K562 (cell line): ENCODE measurements at places on chromosomes 16 and 17.

GRCh38 chr17:61784510-61784909, 78.8 kb downstream of the BRIP1 start:
- DNase-seq = no peak

DNA sequence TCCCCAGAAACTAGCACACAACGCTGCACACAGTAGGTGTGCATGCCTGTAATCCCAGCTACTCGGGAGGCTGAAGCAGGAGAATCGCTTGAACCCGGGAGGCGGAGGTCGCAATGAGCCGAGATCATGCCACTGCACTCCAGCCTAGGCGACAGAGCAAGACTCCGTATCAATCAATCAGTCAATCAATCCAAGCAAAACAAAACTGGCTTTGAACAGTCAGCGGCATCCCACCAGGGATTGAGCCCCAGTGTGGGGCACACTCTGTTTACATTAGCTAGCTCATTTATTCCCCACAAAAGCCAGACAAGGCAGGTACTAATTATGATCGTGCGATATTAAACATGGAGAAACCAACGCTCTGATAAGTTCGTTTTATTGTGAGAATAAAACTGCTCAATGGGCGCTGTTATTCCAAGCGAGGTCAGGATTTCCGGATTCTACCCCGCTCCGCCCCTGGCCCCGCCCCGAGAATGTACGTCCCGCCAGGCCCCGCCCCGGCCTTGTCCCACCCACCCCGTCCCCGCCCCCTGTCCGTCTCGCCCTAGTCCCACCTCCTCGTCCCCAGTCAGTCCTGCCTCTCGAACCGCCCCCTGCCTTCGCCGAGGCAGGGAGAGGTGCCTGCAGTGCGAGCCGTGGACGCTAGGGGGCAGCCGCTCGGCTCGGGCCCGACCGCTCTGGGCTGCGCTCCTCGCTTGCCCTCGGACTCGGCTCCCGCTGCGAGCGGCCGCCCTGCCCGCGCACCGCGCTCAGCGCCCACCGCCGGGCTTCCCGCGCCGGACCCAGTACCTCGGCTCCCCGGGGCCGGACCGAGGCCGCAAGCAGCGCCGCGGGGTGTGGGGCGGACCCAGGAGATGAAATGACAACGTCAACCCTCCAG, at the start of gene VPS4A:
TSS of gene VPS4A (plus strand) at position 698 of the 880 bp plus-strand sequence. CDS start at position 860, 162 bp downstream.
- peak; percentile 99 for DNase-seq

DNA sequence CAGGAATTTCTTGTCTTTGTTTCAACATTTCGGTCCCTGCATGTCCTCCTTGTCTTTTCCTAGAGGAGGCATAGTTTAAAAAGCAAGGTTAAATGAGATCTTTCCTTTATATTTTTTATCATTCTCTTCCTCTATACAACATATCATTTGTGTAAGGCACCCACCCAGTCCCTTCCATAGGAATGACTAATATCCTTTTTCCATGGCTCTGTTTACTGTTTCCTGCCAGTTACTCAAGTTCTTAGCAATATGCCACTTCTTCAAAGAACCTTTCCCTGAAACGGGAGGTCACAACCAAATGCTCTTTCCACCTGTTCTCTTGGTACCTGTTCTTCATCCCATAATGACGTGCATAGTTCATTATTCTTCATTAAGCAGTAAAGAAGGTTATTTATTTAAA, 1237.1 kb upstream of the GOT2 start:
- no peak for DNase-seq

DNA sequence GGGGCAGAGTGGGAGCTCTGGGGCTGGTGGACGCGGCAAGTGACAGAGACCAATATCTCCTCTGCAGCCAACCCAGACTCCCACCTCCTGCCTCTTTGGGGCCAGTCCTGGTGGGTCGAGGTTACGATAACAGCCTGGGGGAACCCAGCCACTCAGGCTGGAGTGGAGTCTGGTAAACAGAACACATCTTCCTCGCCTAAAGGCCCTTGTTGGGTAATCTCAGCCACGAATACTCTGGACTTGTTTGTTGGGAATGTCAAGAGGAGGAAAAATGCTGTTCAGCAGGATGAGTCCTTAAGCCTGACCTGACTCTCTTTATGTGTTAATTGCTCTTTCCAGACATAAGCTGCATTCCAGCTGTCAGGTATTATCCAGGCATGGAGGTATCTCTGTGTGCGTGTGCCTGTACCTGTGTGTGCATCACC, 8.0 kb upstream of the SPNS2 start:
- DNase-seq = no peak

DNA sequence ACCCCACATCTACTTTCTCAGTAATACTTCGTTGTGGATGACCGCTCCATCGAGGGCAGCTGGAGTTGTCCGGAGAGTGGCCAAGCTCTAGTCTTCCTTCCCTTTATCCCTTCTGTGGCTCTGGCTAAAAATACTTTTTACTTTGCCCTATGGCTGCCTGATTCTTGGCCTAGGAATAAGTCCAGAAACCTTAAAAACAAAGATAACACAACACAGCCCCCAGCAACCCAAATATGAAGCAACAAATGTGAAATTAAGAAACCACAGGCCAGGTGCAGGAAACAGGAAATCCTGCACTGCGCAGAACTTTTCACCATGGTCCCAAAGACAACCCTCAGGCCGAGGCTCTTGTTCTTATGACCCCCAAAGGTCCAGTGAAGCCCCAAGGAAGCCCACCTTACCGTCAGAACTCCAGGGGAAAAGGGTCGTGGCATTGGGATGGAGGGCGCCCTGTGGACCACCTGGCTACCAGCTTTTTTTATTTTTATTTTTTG, 26.0 kb downstream of the TK2 start:
- DNase-seq = no peak

DNA sequence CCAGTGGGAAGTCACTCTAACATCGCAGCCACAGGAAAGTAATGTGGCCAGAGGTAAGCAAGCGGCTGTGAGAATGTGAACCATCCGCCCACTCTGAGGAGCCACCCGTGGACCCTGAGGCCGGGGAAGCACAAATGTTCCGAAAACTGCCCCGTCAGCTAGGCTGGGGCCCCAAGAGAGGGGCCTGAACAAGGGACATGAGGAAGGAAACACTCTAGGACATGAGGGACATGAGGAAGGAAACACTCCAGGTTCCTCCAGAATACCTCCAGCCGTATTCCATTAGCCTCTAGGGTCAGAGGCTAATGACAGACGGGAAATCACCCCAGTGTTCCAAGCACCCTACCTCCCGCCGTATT, 317 bp downstream of the TEFM start:
- no peak for DNase-seq

DNA sequence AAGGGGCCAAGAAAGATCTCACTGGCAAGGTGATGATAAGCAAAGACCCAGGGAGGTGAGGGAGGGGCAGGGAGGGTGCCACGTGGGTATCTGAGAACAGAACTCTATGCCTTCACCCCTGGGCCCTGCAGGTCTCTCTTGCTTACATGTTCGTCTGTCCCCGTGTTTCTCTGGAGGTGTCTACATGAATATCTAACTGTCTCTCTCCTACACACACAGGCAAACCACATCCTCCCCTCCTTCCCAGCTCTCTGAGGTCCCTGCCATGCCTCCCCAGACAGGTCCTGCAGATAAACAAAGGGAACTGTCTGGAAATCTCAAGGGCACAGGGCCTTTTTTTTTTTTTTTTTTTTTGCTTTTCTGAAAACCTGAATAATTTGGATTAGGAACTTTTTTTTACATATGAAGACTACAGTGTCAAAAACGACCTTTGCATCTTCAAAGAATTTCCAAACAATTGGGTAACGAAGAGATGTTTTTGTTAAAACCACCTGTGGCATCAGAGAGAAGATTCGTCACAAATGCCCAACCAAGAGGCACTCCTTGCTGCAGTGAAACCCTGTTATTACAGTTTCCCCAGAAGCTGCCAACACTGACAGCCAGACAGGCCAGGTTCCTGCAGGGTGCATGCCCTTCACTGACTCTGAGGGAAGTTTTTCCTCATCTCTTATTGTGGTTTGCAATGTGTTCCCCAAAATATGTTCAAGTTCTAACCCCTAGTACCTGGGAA, 17.8 kb downstream of the PLLP start:
- DNase-seq = peak; percentile 47

DNA sequence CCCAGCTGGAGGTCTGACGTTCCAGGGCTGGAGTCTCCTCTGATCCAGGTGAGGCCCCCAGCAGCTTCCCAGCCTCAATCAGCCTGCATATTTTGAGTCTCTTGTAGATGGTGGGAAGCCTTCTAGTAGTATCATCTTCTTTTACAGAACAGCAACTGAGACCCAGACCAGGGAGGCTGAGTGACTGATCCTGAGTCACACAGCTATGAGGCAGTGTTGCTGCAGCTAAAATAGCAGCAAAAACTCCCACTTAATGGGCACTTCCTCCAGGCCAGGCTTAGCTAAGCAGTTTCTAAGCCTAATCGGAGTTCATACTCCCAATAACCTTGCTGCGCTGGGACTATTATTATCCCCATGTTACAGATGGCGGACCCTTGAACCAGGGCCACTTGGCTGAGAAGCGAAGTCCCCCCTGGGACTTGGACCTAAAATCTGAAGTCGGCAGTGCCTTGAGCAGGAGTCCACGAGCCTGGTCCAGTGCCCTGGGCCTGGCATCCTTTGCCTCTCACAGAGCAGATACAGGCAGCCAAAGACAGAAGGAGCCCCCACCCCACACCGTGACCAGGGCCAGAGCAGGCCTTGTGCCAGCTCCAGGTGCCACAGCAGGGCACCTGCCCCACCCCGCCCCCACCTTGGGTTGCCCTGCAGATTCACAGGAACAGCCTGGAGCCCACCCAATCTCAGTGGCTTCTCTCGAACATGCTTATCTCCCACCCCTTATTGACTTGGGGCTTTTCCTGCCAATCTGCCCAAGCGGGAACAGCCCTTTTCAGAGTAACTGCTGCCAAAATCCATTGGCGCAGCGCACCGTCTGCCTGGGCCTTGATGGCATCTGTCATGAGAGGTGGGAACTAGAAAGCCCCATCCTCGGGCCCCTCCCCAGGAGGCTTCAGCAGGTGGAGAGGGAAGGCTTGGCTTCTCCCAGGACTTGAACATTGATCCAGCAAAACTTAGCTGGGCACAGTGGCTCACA, 65.1 kb downstream of the SOCS1 start:
- DNase-seq = no peak

- DNase-seq = no peak
These were observed 67.2 kb downstream of the CDH8 start for GRCh38 chr16:61969077-61969382.

DNA sequence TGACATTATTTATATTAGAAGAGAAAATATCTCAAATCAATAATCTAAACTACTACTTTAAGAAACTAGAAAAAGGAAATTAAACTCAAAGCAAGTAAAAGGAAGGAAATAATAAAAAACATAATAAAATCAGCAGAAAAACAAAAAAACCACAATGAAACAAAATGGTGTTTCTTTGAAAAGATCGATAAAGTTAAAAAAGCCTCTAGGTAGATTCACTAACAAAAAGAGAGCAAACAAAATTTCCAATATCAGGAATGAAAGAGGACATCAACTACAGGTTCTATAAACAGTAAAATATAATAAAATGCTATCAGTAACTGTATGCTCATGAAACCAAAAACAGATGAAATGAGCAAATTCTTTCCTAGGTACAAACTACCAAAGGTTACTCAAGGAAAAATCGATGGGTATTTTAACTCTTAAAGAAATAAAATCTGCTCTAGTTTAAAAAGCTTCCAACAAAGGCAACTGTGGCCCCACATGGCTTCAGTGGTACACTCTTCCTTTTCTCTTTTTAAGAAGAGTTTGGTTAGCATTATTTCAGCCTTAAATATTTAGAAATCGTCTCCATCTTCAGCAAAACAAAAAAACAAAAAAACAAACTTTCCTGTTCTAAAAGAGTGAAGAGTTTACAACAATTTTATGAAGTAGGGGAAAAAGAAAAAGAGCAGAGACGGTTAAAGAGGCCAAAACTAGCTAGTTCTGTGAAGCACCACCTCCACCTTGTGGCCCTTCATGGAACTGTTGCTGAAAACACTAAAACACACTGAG, 102.2 kb downstream of the TRIM37 start:
- peak; percentile 60 for DNase-seq

- DNase-seq = no peak
These were observed 1.3 kb upstream of the CES3 start for GRCh38 chr16:66959704-66960161.

DNA sequence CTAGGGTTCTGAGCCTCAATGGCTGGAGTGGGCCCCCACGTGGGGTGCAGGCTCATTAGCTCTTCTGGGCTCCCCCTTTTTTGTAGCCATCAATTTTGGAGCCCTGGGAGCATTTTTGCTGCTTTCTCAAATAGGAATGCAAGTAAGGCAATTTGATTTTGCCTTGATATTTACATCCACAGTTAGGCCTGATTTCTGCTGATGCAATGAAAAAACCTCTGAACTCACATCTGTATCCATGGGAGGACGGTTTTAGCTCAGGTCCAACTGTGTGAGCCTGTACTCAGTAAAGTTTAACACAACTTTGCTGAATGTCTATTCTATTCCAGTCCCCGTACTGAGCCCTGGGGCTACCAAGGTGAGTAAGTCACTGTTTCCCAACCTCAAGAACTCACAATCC, 425.0 kb downstream of the HAPSTR1 start:
- DNase-seq = no peak

GRCh38 chr16:24689128-24689527, 40.3 kb upstream of the TNRC6A start:
- DNase-seq = peak; percentile 42

- no peak for DNase-seq
These were observed 18.8 kb upstream of the FAM83G start for GRCh38 chr17:19023209-19023999.

DNA sequence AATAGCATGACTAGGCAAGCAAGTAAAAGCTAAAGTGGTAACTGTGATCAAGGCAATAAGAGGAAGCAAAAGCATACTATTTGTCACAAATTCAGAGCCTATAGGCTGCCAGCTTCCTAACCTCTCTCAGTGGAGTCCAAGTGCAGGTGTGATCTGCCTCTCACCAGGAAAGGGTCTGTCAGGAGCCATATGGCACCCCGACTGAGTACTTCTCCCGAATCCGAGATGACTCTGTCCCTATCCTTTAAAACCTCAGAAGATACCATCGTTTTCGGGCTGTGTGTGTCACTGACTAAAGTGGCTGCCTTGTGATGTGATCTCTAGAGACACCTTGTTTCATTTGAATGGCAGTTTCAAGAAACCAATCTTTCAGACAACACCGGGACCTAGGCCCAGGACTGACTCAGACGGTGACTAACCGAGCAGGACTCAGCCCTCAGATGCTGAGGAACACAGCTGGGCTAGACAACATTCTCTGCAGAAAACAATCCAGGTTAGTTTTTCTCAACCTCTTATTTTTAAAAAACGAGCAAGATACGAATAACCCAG, 63.6 kb downstream of the SMG6 start:
- no peak for DNase-seq

GRCh38 chr17:76816590-76817135, 51.5 kb upstream of the MGAT5B start:
- peak; percentile 73 for DNase-seq

GRCh38 chr17:43366891-43367736, 31.7 kb upstream of the ARL4D start:
- DNase-seq = no peak

- DNase-seq = no peak
These were observed 13.3 kb downstream of the CDH3 start for GRCh38 chr16:68658341-68658973.

DNA sequence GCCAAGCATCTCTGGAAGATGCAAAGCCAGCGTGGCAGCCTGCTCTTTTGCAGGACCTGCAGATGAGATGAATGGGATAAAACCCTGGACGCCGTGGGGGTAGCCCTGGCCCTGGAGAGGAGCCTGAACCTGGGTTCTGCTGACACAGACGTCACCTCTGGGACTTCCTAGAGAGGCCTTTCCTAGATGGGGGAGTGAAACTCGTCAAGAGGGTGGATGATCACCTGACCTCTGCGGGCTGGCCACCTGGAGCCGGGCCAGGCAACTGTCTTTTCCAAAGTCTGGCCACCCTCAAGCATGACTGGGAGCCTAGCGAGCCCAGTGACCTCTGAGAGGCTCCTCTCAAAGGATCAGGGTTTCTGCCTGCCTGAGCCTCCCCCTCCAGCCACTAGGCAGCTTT, 529.0 kb downstream of the KCNJ18 start:
- peak; percentile 22 for DNase-seq
